ENCODE measurements at places on chromosomes 16 and 17.

DNA sequence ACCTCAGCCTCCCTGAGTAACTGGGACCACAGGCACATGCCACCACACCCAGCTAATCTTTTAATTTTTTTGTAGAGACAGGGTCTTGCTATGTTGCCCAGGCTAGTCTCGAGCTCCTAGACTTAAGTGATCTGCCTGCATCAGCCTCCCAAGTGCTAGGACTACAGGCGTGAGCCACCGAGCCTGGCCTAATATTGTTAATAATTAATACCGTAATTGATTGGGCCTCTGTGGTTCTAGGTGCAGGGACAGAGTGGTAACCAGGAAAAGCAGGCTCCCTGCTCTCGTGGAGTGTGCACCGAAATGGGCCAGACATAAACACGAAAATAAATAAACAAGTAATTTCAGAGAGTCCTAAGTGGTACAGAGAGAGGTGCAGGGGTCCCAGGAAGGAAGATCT, 241.0 kb downstream of the GSG1L start:
- no peak for DNase-seq

- no peak for DNase-seq
Measured at GRCh38 chr17:80000981-80001775, 34.5 kb downstream of the TBC1D16 start.

- no peak for DNase-seq
Measured at GRCh38 chr17:65545705-65546523, 15.5 kb downstream of the AXIN2 start.

DNA sequence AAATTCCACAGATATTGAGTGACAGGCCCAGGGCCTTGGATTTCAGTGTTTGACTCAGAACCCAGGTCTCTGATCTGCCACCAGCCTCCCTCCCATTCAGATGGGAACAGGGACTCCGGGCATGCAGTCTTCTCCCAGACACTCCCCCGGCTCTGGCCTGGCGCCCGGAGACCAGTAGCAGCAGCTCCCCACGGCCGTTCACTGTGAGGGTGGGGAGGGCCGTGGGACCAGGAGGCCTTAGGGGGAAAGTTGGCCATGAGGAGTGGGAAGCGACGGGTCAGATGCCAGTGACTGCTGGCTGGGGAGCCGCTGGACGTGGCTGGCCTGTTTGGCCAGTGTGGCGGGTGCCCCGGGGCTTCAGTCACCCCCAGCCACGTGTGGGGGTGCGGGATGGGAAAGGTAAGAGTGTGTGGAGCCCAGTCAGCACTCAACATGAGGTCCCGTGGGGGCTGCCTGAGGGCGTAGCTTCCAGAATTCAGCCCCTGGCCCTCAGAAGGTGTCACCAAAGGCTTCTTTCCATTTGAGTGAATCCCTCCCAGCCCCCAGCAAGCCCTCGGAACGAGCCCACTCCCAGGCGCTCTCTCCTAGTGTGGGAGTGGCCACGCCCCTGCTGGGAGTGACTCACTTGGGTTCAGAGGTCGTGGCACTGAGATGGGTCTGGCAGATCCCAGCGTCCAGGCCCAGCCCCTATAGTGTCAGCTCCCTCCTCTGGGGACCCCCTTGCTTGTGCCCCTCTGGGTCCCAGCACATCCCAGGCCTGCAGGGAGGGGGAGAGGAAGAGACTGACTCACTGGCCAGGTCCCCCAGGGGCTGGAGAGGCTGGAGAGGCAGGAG, 309.4 kb downstream of the SEC14L1 start:
- DNase-seq, result peak; percentile 78

DNA sequence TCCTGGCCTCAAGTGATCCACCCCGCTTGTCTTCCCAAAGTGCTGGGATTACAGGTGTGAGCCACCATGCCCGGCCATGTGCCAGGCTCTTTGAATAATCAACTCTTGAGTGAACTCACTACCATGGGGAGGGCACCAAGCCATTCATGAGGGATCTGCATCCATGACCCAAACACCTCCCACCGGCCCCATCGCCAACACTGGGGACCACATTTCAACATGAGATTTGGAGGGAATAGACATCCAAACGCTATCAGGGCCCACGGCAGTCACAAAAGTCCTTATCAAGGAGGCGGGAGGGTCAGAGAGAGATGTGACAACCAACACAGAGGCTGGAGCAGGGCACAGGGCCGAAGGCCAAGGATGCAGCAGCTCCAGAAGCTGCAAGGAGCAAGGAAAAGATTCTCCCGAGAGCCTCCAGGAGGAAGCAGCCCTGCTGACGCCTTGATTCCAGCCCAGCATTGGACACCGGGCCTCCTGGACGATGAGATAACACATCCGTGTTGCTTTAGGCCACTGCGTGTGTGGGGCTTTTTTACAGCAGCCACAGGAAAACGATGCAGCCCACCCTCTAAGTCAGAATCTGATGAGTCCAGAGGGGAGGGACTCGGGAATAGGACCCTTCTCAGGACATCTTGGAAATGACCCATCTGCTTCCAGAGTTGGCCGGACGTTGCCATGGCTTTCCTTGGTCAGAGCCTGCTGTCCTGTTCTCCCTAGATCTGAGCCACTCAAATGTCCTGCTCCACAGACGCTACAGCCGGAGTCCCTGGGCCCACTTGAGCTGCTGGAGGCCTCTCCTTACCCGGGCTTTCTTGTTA, 47.3 kb upstream of the CMIP start:
- no peak for DNase-seq

DNA sequence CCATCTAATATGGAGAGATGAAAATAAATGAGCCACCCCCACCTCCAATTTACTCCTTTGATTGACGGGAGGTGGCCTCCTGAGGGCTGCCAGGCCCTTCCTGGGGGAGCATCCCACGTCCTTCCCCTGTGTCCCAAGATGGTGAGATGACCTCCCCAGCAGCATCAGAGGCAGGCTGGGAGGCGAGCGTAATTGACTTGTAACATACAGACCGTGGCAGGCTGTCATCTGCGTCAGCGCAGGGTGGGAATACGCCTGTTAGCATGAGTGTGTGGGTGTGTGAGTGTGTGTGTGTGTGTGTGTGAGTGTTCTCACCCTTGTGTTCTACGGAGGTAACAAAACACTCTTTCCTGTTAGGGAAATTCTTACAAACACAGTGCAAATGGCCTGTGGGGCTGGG, 156.9 kb upstream of the CIBAR2 start:
- no peak for DNase-seq

GRCh38 chr16:1327619-1327947, 5.9 kb upstream of the BAIAP3 start:
- no peak for DNase-seq

DNA sequence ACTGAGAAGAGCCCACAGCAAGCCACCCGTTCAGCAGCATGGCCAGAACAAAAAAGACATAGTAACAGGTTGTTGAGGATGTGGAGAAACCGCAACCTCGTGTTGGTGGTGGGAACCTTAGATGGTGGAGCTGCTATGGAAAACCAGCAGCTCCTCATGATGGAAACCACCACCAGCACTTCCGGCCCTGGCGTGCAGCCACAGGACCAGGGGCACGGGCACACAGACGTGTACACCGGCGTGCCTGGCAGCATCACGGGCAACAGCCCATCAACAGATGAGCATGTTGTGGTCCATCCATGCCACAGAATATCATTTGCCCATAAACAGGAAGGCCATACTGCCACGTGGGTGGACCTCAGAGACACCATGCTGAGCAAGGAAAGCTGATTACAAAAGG, 11.9 kb downstream of the CTU2 start:
- DNase-seq, result no peak

DNA sequence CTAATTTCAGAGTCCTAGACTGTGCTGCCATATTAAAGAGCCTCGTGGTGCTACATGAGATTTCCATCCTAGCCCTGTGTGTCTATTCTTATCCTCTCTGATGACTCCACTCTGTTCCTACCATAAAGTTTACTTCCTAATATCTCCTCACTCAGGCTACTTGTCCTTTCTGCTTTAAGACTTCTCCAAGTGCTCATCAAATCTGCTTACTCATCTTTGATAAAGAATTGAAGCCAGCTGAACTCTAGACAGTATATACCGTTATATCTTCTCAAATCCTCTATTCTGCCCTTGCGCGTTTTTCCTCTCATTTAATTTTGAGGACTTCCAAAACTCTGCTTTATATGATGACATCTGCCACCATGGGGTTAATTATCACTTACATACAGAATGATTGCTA, 539.5 kb downstream of the HAPSTR1 start:
- DNase-seq, result no peak

DNA sequence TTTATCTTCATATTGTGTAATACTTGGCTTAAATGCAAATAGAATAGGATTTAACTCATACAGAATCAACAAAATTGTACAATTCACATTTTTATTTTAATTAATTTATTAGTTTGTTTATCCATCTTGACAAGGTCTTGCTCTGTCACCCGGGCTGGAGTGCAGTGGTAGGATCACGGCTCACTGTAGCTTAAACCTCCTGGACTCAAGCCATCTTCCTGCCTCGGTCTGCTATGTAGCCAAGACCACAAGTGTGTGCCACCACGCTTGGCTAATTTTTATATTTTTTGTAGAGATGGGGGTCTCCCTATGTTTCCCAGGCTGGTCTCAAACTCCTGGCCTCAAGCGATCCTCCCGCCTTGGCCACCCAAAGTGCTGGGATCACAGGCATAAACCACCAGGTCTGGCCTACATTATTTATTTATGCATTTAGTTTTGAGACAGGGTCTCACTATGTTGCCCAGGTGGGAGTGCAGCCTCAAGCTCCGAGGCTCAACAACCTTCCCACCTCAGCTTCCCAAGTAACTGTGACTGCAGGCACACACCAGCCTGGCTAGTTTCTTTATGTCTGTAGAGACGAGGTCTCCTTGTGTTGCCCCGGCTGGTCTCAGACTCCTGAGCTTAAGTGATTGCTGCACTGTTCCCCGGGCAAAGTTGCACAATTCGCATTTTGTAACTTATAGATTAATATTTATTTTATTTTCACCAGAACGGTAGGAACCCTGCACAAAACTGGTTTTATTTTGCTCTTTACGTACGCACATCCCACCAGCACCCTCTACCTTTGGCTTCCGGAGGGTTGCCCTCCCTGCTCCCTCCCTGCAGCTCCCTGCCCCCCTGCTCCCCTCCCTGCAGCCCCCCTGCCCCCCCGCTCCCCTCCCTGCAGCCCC, 4.9 kb downstream of the DPEP1 start:
- no peak for DNase-seq

DNA sequence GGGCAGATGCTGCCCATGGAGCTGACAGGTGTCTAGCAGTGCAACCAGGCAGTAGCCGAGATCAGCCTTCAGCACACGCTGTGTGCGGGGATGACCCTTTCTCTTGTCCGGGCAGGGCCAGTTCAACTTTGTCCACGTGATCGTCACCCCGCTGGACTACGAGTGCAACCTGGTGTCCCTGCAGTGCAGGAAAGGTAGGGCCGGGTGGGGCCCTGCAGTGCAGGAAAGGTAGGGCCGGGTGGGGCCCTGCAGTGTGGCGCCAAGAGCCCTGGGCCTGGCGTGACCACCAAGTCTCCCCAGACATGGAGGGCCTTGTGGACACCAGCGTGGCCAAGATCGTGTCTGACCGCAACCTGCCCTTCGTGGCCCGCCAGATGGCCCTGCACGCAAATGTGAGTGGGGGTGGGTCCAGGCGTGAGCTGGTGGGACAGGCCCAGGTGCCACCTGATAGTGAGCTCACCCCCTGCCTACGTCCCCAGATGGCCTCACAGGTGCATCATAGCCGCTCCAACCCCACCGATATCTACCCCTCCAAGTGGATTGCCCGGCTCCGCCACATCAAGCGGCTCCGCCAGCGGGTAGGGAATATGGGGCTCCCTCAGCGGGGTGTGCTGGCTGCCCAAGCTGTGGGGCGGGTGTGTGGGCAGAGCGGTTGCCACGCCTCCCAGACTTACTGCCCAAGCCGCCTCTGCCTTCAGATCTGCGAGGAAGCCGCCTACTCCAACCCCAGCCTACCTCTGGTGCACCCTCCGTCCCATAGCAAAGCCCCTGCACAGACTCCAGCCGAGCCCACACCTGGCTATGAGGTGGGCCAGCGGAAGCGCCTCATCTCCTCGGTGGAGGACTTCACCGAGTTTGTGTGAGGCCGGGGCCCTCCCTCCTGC, 40.2 kb downstream of the TSC2 start:
- no peak for DNase-seq

GRCh38 chr16:70254965-70255286, 3.2 kb upstream of the EXOSC6 start:
- no peak for DNase-seq

- no peak for DNase-seq
Measured at GRCh38 chr16:80463326-80463725, 77.5 kb upstream of the DYNLRB2 start.

GRCh38 chr17:43003542-43004172, 2.9 kb upstream of the IFI35 start:
- no peak for DNase-seq

DNA sequence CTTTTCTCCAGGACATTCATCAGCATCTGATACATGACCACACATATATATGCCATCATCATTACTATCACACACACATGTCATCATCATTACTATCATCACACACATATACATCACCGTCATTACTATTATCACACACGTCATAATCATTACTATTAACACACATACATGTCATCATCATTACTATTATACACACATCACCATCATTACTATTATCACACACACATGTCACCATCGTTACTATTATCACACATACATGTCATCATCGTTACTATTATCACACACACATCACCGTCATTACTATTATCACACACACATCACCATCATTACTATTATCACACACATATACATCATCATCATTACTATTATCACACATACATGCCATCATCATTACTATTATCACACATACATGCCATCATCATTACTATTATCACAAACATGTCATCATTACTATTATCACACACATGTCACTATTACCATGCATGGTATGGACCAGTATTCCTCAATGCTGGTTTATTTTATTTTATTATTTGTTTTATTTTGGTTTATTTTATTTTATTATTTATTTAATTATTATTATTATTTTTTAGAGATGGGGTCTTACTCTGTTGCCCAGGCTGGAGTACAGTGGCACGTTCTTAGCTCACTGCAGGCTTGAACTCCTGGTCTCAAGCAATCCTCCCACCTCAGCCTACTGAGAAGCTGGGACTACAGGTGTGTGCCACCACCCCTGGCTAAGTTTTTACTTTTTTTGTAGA, 46.3 kb upstream of the CNEP1R1 start:
- DNase-seq, result no peak
